Activated CD4-positive, alpha-beta T cell treated with anti-CD3 and anti-CD28 coated beads, Interleukin-2, Interleukin-4, amounts not matched to agents 100 ng/mL and 50 ng/mL, durations not matched to agents 16 hours and 8 hours (primary cell): ENCODE measurements at places on chromosomes 12 and 14.

DNA sequence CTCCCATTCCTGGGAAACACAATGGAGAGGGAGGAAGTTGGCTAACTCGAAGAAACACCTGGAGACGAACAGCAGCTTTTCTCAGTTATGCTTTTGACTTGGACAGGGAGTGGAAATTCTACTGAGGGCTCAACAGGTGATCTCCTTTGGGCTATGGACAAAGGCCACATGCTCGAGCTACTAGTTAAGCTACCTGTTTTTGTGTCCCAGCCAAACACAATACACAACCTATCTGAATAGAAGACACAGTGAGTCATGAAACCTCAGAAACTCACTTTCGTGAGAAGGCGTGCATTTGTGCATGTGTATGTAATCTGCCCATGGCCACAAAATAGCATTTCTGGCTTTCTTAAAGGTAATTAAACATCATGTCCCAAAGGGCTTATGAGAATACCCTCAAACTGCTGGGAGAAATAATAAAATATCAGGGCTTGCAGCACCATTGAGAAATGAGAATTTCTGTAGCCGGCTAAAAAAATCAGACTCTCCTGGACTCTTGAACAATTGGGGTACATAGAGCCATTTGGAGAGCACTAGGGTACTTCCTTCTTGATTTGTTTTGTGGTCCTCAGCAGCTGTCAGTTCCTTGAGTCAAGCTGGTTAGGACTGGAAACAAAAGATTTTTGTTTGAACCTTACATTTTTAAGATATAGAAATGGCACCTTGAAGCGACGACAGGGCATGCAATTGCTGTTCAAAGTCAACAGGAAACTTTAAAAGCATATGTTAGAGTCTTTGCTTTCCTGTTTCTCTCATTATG, 85.5 kb upstream of the PTHLH start:
- peak; percentile 36 for DNase-seq

DNA sequence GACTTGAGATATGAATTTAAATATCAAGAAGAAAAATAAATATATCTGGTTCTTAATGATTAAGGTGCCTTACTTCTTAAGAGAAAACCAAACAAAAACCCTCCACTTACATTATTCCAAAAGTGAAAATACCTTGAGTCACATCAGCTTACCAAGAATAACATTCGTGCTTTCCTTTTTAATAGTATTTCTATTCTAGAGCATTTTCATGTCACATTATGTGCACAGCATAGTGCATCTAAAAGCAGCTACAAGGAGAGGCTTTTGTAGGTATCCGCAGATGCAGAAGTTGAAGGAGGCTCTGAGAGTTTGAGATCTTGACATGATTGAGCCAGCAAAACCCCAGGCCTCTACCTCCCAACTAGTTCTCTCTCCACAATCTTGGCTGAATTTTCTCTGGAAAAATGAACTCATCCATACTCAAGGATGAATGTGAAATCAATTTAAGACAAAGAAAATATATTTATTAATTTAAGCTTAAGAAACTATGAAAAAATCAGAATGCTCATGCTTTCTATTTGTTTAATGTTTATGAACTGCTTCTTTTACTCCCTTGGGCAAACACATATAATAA, 275.0 kb downstream of the AKAP6 start:
- DNase-seq = no peak

GRCh38 chr12:46342562-46343033, 30.0 kb downstream of the SLC38A2 start:
- no peak for DNase-seq

DNA sequence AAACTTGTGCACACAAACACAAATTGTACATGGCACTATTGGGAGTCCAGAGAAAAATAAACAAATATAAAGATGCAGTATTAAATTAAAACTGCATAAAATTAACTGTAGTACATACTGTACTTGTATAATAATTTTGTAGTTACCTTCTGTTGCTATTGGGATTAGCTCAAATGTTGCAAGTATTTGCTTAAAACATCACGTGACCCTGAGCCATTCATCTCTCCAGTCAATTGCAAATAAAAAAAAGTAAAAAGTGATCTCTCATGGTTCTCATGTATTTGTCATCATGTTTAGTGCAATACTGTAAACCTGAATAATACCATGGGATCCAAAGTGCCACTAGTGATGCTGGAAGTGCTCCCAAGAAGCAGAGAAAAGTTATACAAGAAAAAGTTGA, 88.1 kb upstream of the NAV3 start:
- no peak for DNase-seq
